ENCODE measurements at places on chromosomes 12 and 14.

DNA sequence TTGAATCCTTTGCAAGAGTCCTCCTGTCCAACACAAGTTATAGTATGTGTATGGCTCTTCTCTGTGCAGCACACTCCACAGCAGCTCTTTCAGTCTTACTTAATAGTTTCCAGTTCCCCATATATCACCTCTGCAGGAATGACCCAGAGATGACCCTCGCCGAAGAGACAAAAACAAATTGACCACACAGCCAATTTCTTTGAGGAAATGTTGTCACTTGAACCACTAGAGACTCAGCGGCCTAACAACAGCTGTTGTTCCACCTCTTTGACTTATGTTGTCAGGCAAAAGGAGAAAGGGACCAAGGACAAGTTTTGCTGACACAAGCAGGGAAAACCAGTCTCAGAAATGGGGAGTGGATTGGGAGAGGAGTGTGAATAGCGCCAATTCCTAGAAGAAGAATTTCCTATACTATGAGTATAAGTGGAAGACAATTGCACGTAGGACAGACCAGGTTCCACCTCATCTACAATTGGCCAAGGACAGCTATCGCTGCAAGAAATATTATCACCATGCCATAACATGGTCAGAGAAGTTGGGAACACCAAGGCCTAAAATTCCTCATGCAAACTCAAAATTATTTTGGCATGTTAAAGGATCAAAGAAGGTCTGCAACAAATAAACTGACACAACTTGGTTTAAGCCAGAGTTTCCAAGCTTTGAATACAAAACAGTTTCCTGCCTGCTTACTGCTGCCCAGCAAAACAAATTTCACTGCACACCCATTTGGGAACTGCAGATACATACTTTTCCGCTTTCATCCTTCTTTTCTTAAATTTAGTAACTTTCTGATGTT lies 41.7 kb upstream of the ITPR2 start:
- DNase-seq: peak; percentile 58

DNA sequence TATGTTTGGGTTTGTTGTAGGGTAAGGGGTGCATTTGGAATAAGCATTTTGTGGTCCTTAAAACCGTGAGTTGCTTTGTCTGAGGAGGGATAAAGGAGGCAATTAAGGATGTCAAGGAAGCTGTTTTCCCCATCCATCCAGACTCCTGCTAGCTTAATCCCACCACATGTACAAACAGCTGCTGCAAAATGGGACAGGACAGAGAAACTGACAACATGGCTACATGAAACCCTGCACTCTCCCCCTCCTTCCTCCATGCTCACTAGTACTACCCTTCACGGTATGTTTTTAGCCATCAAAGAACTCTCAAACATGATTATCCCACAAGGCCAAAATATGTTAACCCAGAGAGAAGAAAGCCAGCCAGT lies 20.6 kb downstream of the ST8SIA1 start:
- no peak for DNase-seq

GRCh38 chr12:39620659-39621658 lies 1.4 kb upstream of the ABCD2 start:
- no peak for DNase-seq

DNA sequence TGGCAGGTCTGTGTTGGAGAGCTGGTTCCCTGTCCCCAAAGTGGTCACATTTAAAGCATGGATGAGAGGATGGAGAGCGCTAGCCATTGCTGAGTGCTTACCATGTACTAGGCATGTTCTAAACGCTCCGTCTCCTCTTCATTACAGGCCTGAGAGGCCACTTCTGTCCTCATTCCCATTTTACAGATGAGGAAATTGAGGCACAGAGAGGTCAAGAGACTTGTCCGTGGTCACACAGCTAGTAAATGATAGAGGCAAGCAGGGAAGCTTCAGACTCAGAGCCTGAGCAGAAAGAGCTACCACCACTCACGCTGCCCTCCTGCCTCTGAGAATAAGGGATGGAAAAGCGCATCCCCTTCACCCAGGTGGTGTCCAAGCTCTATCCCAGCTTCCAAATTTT lies 64.3 kb downstream of the SLC25A47 start:
- DNase-seq: no peak

DNA sequence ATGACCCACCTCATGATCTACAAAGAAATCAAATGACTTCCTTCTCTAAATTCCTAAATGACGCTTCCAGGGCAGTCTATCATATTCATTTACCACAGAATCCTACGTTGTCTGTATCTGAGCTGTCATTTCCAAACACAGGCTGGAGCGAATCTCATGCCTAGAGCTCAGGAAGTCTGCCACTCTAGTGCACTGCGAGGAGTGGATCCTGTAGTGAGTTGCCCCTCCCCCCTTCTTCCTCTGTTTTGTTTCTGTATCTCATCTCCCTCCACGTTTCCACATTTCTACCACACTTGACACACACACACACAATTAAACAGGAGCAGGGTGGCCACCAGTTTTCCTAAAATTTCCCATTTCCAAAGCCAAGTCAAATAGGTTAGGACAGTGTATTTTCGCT lies 415.4 kb upstream of the PRICKLE1 start:
- DNase-seq: no peak

Data from dermis microvascular lymphatic vessel endothelial cell (primary cell).